ENCODE measurements at places on chromosomes 2 and 18.

DNA sequence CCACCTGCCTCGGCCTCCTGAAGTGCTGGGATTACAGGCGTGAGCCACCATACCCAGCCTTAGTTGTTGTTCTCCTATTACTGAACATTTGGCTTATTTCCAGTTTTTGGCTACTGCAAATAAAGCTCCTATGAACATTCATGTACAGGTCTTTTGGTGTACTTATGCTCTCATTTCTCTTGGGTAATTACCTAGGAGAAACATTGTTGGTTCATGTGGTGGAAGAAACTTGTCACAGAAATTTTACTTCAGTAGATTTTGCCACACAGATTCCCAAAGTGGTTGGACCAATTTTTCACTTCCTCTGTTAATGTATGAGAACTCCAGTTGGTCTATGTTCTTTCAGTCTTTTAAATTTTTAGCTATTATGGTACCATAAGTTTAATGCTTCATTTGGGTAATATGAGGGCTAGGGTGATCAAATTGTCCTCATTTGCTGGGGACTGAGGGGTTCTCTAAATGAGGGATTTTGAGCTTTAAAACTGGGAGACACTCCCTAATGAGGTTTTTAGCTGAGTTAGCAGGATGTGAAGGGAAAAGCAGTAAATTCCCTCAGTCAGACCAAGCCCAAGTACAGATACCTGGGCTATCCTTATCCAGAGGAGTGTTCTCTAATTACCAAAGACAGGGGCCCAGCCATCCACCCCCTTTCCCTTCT lies 33.9 kb downstream of the MTA3 start:
- no peak for DNase-seq

GRCh38 chr18:58785171-58785805 lies 79.4 kb upstream of the ZNF532 start:
- no peak for DNase-seq

DNA sequence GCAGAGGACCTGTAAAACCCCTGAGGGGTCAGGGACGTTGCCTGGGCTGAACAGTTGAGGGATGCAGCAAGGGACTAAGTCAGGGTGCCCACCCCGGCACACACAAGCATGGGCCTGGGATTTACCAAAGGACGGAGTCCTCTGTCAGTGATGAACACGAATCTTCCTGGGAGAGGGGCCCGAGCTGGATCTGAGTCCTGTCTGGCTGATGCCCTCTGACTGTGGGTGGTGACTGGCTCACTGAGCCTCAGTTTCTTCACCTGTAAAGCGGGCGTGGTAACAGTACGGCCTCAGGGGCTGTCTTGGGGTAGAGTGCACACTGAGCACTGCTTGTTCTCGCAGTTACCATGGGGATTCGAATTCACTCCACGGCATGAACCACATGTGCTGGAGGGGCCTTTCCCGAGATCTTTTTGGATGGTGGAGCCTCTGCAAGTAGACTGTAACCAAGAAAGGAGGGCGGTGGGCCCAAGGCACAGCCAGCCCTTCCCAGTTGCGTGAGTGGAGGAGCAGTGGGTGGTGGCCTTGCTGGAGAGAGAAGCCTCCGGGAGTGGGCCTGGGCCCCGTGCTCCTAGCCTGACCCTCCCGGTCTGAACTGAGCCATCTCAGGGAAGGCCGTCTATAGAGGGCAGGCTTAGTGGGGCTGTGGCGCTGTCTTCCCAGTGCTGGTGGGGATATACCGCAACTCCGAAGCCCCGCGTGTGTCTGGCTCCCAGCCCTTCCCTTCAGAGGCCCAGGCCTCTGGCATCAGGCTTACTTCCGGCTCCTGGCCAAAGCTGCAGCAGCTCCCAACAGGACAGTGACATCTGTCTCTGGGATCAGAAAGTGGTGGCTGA lies 130.8 kb upstream of the HS6ST1 start:
- DNase-seq, result peak; percentile 33

- DNase-seq, result no peak
Observed at GRCh38 chr2:212451786-212452231, 86.8 kb downstream of the ERBB4 start.

GRCh38 chr2:233907627-233908026 lies 9.5 kb upstream of the TRPM8 start:
- DNase-seq, result no peak
